Renal cortex interstitium (tissue), 15 donors: ENCODE measurements at places on chromosomes 12 and 14. TPM values are rescaled to one million over a fixed set of nuclear protein-coding genes. Genes with fewer than 3 reads are reported as not detected.

Gene B3GNT4
- polyA plus RNA-seq: 4.1 TPM

Gene ASB2
- polyA plus RNA-seq: 0.29 TPM

Gene KLRD1
- 0.23 TPM for polyA plus RNA-seq

Gene GPD1
- 57.2 TPM for polyA plus RNA-seq

Gene TGFB3
- polyA plus RNA-seq: 18.8 TPM

Gene IL26
- not detected for polyA plus RNA-seq
